Omental fat pad (tissue), 4 donors: ENCODE measurements at places on chromosomes 16 and 17.

DNA sequence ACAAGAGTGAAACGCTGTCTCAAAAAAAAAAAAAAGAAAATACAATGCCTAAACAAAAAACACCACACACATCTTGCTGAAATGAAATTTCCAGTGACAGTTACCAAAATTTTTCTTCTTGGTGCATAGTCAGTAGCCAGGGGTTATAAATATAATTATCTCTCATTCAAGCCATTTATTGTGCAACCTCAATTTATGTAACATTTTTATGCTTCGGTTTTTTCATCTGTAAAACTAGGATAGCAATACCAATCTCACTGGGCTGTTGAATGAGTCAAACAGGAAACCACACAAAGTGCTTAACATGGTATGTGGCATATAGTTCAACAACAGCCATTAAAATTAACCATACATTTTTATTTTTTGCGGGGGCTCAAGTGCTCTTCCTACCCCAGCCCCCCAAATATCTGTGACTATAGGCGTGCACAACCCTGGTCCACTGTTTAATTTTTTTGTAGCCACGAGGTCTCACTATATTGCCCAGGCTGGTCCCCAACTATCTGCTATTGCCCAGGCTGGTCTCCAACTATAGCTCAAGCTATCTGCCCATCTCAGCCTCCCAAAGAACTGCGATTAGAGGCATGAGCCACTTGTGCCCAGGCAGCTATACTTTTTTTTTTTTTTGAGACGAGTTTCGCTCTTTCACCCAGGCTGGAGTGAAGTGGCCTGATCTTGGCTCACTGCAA is 2.6 kb downstream of the COG4 start:
- no peak for DNase-seq

- no peak for DNase-seq
Measured at GRCh38 chr17:10036511-10037061, 131.5 kb upstream of the RCVRN start.

GRCh38 chr17:5373112-5373511 is 46.4 kb downstream of the NUP88 start:
- no peak for DNase-seq

DNA sequence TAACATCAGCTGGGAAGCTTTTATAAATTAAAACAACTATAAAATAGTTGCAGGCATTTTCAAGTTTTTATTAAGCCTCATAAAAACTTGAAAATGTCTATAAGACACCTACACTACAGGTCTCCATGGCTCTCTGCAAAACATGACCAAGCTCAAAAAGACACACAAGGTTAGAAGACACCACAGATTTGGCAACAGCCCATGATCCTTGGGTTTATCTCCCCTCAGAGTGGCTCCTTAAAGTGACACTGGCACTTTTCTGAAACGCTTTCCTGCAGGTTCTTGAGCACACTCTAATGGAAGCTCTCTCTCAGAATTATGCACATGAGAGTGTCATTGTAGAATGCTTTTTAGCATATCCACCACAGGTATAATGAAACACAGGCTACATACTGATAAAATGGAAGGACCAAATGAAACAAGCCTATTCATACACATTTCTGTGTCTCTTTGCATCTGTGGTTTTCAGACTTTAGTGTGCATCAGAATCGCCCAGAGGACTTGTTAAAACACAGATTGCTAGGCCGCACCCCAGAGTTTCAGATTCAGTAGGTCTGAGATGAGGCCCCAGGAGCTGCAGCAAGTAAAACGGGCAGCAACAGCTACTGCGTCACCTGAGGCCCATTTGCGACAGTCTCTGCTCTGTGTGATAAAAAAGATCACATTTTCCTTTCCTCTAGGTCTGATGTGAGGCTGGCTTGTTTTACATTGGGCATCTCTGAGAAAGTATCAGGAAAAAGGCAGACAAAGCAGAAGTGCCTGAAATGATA is 75.0 kb upstream of the WSB1 start:
- DNase-seq: no peak

DNA sequence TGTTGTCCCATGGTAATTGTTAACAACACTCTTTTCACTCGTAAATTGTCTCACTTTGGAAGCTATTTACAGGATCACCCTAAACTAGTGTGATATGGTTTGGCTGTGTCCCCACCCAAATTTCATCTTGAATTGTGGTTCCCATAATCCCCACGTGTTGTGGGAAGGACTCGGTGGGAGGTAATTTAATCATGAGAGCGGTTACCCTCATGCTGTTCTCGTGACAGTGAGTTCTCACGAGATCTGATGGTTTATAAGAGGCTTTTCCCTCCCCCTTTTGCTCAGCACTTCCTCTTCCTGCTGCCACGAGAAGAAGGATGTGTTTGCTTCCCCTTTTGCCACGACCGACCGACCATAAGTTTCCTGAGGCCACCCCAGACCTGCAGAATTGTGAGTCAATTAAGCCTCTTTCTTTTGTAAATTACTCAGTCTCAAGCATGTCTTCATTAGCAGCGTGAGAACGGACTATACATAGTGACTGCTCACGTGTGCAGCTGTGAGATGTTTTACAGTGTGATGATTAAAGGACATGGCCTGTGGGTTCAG is 34.4 kb downstream of the DNAH3 start:
- DNase-seq: no peak

- no peak for DNase-seq
Measured at GRCh38 chr16:89122322-89122851, 28.7 kb downstream of the ACSF3 start.

DNA sequence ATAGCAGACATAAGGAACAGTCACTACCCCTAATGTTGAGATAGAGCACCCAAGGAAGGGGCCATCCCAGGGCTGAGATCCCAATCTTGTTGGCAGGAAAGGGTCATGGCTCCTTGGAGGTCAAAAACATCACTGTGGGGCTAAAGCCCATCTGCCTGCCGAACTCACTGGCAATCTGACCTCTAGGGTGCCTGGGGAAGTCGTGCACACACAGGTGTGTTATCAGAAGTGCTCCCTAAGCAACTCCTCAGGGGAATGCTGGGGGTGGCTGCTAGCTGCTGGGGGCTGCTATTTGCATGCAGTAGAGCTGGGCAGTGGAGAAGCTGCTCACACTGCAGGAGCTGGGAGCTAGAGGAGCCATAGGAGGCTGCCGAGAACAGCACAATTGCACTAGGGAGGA is 47.5 kb upstream of the PHOSPHO1 start:
- DNase-seq: no peak

DNA sequence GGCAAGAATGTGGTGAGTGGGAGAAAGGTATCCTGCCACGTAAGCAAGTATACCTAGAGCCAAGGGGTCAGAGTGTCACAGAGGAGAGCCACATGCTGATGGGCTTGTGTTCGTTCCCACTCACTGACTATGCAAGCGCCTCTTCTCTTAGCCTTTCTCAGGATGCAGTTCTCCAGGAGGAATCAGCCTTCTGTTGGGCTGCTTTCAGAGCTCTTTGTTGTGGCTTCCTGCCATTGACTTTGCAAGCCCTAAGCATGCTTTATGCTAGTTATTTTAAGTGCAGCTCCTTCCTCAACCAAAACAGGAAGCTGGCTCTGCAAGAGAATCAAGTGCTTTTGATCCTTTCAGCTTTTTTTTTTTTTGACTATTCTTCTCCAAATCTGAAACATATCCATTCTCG is 66.6 kb downstream of the SIAH1 start:
- DNase-seq: no peak

DNA sequence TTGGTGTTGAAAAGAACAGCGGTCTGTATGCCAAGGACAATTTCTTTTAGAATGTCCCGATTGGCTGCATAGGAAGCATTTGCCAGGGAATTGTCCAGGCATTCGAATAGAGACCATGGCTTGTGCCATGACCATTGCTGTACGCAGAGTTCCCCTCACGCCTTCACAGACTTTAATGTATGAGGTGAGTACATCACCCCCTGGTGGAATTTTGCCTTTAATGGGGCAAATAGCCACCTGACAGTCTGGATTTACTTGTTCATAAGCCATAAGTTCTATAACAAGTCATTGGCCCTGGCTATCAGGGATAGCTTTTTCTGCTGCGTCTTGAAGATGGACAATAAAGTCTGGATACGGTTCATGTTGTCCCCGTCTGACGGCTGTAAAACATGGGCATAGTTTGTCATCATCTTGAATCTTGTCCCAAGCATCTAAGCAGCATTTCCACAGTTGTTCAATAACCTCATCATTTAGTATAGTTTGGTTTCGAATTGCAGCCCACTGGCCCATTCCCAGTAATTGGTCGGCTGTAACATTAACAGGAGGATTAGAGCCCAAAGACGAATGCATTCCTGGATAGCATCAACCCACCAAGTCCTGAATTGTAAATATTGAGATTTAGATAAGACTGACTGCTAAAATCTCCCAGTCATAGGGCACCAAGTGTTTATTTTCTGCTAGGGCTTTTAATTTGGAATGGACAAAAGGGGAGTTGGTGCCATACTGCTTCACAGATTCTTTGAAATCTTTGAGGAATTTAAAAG is 67.7 kb upstream of the ARL4D start:
- DNase-seq: no peak

- DNase-seq: no peak
Measured at GRCh38 chr16:10067835-10068234, 114.4 kb downstream of the GRIN2A start.

- DNase-seq: peak; percentile 30
Measured at GRCh38 chr17:48457080-48457836, 27.2 kb upstream of the SKAP1 start.

DNA sequence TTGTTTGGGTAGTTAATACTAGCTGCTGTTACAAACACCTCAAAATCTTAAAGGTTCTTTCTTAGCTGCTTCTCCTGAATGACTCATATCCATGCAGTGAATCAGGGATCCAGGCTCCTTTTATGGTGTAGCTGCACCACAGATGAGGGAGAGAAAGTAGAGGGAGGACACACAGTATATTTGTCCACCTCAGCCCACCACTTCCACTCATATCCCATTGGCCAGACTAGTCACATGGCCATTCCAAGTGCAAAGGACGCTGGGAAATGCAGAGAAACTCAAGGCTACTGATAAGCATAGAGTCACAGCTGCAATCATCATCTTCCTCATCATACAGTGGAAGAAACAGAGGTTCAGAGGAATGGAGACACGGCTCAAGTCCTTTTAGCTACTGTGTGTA is 63.8 kb downstream of the GSG1L start:
- DNase-seq: no peak

- DNase-seq: no peak
Measured at GRCh38 chr16:58853854-58854791, 120.0 kb upstream of the GOT2 start.

- no peak for DNase-seq
Measured at GRCh38 chr17:28613931-28614381, at the start of gene RSKR. TSS of gene RSKR (minus strand) at chr17:28614185. CDS start at chr17:28614161, 24 bp downstream.

DNA sequence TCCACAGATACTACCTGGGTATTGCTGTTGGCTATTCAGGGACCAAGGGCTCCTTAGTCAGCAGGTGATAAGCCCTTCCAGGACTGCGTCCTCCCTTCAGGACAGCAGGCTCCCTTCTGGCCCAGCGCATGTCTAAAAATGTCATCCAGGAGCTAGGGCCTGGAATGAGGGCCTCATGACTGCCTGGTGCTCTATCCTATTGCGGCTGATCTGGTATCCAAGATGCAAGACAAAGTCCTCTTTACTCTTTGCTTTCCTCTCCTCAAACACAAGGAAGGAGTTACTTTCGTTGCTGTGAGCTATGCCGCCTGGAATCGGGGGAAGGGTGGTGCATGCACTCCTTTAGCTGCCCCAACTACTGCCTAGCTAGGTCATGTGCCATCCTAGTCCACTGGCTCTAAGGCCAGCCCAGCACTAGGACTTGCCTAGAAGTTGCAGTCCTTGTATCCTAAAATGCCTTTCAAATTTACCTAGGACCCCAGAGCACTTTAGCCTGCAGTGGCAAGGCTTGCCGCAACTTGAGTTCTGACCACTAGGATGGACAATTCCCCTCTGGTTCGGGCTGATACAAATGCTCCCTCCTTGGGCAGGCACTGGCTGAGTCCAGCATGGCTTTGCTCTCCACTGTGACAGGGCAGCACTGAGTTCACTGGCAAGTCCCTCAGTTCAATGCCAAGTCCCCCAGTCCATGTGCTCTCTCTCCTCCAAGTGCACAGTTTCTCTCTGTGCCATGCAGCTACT is 10.1 kb upstream of the TMEM219 start:
- DNase-seq: no peak

GRCh38 chr17:73358668-73359067 is 46.9 kb upstream of the CDC42EP4 start:
- DNase-seq: no peak

DNA sequence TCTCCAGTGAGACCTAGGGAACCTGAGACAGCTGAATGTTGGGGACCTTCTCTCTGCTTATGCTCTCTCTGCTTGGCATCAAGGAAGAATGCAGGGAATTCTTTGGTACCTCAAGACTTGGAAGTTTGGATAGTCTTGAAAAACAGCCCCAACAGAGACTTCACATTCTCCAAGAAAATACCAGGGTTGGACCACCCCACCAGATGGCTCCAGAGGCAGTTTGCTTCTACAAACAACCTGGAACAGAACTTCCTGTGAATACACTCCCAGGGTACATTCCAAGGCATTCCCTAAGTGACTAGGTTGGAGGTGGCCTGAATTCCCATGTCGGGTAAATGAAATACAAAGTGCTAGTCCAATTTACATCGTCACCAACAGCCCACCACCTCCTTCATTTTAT is 314.4 kb downstream of the PMP22 start:
- no peak for DNase-seq

DNA sequence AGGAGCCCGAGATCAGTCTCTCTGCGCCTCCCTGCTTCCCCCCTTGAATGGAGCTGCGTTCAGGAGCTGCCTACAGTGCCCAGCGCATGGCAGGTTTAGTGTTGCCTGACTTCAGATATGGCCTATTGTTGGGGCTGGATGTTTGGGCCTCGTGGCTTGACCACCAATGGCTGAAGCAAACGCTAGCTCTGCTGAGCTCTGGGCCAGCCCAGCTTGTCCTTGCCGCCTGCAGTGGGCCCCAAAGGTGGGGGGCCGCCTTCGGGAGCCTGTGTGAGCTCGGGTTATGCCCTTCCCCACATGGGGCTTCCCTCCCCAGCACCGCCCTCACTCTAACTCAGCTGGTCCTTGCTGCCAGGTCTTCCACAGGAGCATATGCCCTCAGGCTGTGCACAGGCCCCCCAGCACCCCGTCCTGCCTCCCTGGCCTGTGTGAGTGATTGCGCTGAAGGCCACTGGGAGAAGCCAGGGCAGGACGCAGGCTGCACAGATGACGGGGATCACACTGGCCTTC is 2.0 kb upstream of the METTL26 start:
- no peak for DNase-seq

- no peak for DNase-seq
Measured at GRCh38 chr17:59783221-59784047, 76.0 kb downstream of the VMP1 start.

- no peak for DNase-seq
Measured at GRCh38 chr16:27769561-27770255, 219.8 kb downstream of the KATNIP start.
